ENCODE measurements at places on chromosomes 5 and 9.

DNA sequence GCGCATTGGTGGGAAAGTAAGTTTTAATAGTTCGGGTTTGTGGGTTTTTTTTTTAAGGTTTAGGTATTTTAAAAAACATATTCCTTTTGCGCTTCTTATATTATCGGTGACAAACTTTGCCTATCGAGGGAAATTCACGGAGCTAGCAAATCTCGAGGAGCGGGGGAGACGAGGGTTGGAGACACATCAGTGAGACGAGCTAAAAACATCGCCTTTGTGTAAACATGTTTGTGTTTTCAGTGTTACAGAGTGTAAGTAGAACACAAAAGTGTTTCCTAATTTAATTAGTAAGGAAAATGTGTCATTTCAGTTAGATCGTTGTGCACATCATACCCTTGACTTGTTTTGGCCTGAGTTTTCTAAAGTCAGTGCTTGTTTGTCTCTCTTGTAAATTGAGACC lies 945 bp downstream of the BTF3 start:
- no peak for DNase-seq

GRCh38 chr9:118222375-118222774 lies 518.2 kb downstream of the TLR4 start:
- no peak for DNase-seq

DNA sequence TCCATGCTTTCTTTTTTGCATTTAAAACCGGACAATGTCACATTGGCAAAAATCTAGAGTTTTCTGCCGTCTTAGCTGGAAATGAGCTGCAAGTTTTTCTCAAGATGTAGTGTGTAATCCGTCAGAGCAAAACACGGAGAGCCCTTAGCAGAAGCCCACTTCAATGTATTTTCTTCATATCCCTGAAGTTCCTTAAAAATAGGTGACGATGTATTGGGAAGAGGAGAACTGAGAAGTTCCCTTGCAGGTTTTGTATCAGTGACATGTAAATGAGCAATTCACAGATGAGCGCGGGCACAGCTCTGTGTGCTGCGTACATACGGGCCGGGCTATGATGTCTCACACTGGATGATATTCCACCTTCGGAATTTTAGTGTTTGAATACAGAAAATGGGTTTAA lies 14.8 kb upstream of the CLPTM1L start:
- no peak for DNase-seq

GRCh38 chr5:102921341-102922044 lies 166.4 kb downstream of the PAM start:
- DNase-seq: no peak

GRCh38 chr5:154316223-154316935 lies 125.8 kb downstream of the GALNT10 start:
- DNase-seq: no peak

All from stimulated activated CD4-positive, alpha-beta T cell treated with anti-CD3 and anti-CD28 coated beads, Interleukin-1b, Interleukin-23, amount 100 ng/mL, for 24 hours (primary cell).